Fibroblast of upper back skin (primary cell): ENCODE measurements at places on chromosomes 12 and 14.

DNA sequence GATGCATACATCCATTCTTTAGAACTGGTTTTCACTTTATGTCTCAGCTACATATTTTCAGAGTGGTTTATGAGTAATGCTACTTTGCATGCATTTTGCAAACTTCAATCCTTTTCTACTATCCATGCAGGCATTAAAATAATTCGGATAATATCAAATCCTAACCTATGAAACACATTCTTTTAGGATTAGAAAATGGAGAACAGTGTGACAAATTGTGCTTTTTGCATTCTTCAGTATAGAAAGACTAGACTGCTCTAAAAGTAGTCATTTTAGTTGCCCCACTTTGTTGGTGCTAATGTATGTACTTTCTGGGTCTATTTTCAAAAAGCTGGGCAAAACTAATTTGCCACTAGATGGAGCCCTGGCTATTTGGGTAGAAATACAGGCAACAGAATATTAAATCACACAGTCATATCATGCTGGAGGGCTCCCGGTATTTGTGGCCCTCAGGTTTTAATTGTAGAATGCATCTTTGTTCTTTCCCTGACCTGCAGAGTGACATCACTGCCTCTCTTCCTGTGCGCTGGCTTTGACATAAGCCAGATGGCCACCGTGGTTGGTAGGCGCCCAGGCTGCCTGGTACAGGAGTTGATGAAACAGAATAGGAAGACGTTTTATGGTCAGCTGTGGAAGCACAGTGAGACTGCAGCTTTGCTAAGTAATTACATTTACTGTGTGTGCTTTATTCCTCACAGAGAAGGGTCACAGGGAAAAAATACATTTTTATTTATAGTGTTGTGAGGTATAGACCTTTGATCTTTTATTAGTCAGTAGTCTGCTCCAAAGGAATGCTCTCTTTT, 28.1 kb downstream of the MSRB3 start:
- DNase-seq: peak; percentile 71

DNA sequence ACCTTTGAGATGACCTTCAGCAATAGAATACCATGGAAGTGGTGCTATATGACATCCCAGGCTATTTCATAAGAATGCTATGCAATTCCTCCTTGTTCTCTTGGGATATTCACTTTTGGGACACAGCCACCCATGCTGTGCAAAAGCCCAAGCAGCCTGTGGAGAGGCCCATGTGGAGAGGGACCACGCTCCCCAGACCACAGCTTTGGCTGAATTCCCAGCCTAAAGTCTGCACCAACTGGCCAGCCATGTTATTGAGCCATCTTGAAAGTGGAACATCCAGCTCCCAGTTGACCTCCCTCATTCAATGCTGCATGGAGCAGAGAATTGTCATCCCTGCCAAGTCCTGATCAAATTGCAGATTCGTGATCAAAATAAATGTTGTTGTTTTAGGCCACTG, 275.1 kb downstream of the SUDS3 start:
- no peak for DNase-seq

- DNase-seq: no peak
Observed at GRCh38 chr14:98937712-98938505, 334.1 kb downstream of the BCL11B start.

DNA sequence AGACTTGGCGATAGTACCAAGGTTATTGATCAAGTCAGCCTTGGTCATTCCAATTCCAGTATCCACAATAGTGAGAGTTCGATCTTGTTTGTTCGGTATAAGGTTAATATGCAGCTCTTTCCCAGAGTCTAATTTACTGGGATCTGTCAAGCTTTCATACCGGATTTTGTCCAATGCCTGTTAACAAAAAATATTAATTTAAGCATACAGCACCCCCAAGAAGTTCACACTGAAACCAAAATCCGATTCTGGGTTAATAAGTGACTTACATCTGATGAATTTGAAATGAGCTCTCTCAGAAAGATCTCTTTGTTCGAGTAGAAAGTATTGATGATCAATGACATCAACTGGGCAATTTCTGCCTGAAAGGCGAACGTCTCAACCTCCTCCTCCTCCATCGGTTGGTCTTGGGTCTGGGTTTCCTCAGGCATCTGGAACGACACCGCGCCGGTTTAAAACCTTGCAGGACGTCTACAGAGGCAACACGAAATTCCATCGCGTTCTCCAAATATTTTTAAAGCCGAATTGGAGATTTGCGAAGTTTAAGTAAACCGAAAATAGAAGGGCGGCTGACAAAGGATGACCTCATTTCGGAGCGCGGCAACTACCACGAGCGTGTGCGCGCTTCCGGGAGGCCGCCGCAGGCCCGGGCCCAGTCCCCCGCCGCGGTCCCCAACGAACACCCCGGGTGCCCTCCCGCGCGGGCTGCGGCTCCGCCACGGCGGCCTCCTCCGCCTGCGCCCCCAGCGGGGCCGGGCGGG, 716 bp downstream of the HSP90AA1 start:
- DNase-seq: peak; percentile 39

GRCh38 chr14:104149278-104149595, 10.8 kb downstream of the KIF26A start:
- DNase-seq: no peak

GRCh38 chr12:103560604-103561101, 26.4 kb upstream of the STAB2 start:
- peak; percentile 97 for DNase-seq

DNA sequence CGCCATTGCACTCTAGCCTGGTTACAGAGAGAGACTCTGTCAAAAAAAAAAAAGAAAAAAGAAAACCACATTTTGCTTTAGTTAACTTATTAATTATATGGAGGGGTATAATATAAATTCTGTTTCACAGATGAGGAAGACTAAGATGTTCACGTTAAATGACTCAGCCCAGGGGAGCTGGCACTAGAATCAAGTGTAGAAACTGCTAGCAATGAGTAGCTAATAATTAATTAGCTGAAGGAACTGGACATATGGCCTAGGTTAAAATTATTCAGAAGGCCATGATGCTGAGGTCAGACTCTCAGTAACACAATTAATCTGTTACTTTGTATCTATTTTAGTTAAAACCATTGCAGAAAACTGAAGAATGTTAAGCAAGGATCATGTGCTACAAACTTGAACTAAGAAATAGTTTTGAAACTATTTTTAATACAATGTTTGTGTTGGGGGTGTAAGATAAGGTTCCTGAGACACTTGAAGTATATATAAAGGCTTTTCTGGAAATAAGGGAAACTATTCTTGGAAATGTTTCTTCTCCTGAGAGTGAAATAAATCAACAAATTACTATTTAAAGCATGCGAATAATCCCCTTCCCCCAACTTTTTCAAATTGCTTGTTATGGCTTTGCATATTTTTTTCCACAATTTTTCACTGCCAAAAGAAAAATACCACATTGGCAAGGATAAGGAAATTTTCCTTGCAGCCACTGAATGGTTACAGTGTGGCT, 589.3 kb downstream of the SOX5 start:
- no peak for DNase-seq

DNA sequence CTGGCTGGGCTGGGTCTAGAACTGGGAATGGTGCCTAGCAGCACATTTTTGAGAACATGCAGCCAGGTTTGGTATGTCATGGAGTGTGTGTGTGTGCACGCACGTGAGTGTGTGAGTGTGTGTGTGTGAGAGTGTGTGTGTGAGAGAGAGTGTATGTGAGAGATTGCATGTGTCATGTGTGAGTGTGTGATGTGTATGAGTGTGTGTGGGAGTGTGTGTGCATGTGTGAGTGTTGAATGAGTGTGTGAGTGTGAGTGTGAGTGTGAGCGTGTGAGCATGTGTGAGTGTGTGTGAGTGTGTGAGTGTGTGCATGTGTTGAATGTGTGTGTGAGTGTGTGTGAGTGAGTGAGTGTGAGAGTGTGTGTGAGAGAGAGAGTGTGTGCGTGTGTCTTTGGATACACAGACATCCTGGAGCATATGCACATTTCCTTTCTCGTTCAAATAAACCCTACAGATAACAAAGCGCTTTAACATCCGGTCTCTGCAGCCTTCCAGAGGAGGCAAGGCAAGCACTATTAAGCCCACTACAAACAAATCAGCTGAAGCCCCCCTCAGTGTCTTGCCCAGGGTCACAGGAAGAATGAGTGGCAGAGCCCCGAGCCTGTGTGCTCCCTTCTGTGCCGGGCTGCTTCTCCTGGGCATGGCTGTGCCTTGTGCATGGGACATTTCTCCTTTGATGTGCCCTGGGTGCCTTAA, 108.7 kb upstream of the ETV6 start:
- no peak for DNase-seq

DNA sequence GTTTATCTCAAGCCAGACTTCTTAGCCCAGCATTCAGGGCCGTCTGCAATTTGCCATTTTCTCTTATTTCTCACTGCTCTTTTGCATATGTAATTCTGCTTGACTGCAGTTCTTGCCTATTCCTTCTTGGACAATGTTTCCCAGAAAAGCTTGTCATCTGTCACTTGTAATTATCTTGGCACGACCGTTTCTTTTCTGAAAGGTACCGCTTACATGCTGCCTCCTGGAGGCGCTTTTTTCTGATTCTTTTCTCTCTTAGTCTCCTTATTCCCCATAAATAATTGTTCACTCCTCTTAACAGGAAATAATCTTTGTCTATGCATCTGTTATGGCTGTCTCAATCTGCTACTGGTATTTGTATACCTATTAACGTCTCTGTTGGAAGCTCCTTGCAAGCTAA, 1.2 kb upstream of the ALDH1L2 start:
- DNase-seq: no peak

DNA sequence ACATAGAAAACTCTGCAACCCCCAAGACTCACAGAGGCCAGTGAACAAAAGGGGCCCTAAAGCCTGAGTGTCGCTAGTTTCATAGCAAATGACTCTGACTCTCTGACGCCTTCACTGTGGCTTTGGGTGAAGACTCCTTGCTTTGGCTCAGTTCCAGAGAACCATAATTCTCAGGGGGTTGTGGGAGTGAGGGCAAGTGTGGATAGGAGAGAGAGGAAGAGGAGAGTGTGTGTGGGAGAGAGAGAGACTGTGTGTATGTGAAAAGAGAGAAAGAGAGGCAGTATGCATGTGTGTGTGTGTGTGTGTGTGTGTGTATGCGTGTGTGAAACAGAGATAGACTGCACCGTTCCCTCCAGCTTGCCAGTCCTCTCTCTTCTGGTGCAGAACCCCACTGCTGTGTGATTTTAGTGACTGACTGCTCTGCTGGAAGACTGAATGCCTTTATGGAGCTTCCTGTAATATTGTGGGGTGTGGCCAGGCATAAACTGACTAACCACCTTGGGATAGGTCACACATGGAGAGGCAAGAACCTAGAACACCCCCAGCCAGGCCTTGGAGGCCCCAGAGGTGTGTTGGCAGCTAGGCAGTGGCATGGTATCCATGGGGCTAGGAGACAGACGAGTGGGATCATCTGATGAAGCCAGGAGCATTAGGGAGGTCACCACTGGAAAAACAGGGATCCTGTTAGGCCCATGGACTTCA, 45.9 kb upstream of the STXBP6 start:
- DNase-seq: no peak

GRCh38 chr12:52686063-52686462, 5.9 kb upstream of the KRT1 start:
- no peak for DNase-seq

DNA sequence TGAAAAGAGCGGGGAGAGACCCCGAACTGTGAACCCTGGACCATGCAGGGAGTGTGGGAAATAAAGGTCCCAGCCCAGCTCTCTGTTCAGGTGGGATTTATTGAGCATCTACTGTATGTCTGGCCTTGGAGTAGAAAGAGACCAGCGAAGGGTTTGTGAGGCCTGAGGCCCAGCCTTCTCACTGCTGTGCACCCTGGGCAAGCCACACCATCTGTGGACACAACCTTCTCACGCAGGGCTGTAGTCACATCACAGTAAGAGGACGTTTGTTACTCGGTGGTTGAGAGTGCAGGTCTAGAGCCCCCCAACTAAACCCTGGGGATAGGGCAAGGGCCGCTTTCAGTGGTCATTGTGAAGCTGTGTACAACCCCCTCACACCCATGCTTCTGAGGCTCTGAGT, 18.2 kb downstream of the FAM222A start:
- no peak for DNase-seq

GRCh38 chr14:95518045-95518751, 1.7 kb upstream of the SYNE3 start:
- no peak for DNase-seq

DNA sequence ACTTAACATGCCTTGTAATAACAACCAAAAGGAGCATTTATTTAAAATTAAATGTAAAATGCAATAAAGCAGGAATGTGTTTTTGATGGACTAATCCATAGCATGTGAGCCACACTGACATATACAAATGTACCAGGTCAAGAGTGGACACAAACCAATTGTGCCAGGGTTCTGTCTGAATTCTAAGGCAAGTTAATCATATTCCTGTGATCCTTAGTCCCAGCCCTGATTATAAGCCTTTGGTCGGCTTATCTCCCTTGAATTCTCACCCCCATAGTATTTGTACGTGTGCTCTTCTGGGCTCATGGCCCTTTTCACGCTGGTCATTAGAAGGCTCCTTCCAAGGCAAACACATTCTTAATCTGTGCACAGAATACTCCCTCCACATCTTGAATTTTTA, 10.6 kb upstream of the SRSF5 start:
- no peak for DNase-seq

GRCh38 chr14:103502877-103503276, 19.8 kb downstream of the CKB start:
- no peak for DNase-seq

- DNase-seq: peak; percentile 93
Observed at GRCh38 chr12:13173012-13173932, 23.3 kb upstream of the EMP1 start.

- no peak for DNase-seq
Observed at GRCh38 chr14:31941487-31941886, 135.6 kb upstream of the ARHGAP5 start.

DNA sequence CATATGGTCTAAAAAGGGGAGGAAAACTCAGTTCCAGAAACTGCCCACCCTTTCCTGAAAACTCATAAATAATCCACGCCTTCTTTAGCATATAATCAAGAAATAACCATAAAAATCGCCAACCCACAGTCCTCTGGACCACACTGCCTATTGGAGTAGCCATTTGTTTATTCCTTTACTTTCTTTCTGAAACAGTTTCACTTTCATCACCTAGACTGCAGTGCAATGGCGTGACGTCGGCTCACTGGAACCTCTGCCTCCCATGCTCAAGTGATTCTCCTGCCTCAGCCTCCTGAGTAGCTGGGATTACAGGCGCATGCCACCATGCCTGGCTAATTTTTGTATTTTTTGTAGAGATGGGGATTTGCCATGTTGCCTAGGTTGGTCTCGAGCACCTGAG, 44.2 kb downstream of the CLMN start:
- DNase-seq: no peak

GRCh38 chr12:94684416-94685142, 34.2 kb upstream of the TMCC3 start:
- no peak for DNase-seq

DNA sequence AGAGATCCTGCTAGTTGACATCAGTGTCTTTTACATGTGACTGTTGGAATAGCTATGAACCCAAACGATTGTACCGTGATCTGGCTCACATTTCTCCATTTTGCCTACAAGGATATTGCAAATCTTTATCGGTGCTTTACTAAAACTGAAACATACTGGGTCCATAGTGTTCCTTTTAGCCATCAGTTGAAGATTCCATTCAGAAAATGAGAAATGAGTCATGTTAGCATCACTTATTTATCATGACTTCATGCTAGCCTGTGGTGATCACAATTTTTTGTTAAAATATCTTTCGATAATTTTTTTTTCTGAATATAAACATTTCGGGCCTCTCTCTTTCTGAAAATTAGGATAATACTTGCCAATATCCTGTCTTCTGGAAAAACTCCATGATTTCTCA, 210.3 kb downstream of the EGLN3 start:
- DNase-seq: peak; percentile 12
